ENCODE measurements at places on chromosomes 11 and 22.

GRCh38 chr11:93123351-93123898 lies 74.4 kb downstream of the SLC36A4 start:
- DNase-seq, result no peak

DNA sequence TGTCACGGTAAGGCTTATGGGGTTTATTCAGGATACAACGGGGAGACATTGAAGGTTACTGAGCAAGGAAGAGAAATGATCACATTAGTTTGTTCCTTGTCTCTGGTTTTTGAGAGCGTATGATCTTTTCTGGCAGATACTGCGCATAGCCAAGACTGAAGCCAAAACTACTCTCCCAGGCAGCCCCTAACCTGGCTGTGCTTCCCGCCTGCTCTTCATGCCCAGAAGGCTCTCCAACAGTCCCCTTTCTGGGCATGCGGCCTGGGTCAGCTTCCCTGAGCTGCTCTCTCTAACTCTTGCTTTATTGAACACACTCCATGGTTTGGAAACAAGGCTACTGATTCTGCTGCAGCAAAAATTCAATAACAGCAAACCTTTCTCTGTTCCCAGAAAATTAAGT lies 306.6 kb downstream of the BUD13 start:
- DNase-seq, result no peak

- DNase-seq, result no peak
These were observed 56.7 kb downstream of the PPP6R2 start for GRCh38 chr22:50399751-50400331.

DNA sequence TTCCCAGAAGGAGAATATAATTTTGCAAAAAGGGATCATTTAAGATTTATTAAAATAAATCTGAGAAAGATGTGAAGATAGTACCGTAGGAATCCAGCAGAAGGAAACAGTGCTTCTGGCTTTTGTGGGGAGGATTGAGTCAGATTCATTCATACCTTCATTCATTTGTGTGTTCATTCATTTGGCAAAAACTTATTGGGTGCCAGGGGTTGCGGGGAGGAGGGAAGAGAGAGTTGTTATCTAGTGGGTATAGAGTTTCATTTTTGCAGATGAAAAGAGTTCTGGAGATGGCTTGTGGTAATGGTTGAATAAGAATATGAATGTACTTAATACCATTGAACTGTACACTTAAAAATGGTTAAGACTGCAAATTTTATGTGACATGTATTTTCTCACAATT lies 31.1 kb downstream of the BMAL1 start:
- no peak for DNase-seq

GRCh38 chr11:12411806-12412727 lies 34.7 kb downstream of the PARVA start:
- no peak for DNase-seq

DNA sequence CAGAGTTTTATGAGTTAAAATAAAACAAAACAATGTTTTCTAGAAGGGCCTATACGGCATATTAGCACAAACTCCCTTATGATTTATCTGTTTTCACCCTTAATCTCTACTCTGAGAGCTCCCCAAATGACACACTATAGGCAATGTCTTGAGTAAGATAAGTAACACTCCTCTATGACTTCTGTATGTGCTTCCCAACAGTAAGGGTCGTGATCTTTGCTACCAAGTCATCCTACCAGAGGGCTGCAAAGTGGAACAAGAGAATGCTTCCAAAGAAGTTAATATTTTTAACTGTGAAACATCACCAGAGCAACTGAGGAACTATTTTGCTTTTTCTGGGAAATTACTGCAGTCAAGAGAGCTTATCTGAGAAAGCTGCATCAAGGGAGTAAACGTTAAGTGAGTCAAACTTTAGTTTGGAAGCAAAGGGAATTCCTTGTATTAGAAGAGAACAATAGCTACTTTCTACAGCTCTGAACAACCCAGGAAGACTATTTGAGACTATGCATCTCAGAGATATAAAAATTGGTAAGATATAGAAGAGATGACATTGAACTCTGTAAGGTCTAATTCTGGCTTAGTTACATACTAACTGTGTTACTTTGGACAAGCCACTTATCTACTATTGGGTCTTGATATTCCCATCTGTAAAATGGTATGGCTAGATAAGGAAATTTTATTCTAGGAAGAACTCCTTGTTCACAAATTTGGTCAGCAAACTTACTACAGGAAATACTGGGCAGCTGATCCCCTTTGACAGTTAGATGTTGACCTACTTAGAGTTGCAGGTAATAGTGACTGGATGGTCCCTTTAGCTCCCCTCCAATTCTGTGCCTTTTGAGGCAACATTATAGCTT lies 43.7 kb upstream of the CCDC34 start:
- DNase-seq, result no peak

DNA sequence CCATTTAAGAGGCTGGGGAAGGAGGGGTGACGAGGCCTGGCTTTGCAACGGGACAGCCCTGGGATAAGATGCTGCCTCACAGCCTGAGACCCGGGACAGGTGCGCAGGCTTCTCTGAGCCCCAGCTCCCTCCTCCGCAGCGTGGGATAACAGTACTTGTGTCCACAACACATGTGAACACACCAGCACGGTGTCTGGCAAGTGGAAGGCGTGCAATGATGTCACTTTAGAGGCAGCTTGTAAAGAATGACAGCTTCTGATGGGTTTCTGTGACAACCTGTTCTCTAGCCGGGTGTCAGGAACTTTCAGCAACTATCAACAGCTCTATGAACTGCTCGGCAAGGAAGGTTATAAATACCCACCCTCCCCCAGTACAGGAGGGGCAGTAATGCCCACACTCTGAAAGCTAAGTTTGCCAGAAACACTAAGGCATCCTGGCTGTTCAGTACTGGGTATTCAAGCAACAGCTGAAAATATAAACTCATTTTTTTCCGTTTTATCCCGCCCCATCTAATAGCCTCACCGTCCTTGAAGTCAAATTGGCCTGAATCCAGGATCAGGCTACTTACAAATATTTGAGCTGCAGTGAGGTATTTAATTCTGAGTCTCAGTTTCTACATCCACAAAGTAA lies 59.7 kb downstream of the MYH9 start:
- no peak for DNase-seq

DNA sequence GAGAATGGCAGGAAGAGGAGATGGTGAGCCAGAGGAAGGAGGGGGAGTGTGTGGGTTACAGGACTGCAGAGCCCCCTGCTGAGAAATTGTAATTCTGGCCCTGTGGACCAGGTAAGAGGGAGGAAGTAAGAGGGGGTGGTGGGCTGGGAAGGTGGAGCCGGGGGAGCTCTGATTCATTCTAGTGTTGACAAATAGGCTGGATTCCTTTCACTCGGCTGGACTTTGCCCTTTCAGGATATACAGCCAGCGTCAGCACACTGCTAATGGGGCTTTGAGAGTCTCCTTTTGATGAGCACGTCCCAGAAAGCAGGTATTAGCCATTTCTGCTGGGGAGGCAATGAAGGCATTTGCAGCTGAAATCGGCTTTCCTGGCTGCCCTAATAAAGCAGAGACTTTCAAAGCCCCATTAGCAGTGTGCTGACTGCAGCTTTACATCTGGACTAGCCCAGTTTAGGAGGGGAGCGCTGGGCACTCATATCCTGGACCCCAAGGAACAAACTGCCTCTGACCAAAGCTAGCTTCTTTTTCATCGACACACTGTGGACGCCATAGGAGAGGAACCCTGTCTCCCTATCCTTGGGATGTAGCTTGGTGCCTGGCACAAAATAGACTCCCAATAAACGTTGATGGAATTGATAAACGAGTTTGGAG lies 44.8 kb upstream of the CADM1 start:
- DNase-seq, result no peak

DNA sequence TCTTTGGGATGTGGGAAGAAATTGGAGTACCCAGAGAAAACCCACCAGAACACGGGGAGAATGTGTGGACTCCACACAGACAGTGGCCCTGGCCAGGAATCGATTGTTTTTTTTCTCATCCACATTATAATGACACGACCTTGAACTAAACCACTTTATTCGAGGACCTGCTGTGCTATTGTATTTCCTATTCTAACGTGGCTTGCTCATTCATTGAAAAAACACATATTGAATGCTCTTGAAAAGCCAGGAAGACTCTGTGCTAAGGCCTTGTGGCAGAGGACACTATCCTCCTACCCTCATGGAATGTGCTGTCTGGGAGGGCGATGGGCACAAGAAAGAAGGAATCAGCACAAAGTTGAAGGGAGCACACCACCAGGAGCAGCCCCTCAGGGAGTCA lies 9.1 kb upstream of the SREBF2 start:
- no peak for DNase-seq

GRCh38 chr11:9688716-9689511 lies 25.0 kb downstream of the SWAP70 start:
- DNase-seq, result no peak

- peak; percentile 45 for DNase-seq
These were observed 11.7 kb upstream of the SORL1-AS1 start for GRCh38 chr11:121464352-121464946.

GRCh38 chr22:36369922-36370791 lies 17.6 kb downstream of the MYH9 start:
- DNase-seq, result no peak

DNA sequence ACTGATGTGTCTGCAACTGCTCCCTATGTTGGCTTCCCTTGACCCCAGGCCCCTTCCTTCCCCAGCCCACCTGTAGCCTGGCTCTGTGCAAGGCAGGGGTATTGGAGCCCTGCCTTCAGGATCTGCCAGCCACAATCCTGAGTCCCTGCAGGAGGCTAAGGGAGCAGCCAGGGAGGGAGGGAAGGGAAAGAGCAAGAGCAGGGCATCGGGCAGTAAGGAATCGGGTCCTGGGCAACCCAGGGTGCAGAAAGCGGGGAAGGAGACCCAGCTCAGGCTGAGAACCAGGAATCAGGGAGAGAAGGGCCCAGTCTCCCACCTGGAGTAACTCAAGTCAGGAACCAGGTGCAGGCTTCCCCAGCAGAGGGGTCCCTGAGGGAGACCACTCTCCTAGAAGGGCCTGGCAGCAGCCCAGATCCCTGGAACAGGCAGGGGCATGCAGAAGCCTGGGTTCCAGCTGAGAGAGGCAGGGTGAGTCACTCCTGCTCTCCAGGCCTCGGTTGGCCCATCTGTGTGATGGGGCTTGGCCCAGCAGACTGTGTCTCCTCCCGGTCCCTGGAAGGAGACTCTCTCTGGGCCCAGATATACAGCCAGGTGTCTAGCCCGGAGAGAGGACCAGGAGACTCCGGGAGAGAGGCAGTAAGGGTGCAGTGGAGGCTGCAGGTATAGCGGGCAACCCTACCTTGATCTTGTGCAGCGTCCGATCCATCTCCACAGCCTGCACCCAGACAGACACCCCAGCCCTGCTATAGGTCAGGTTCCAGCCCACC lies 13.4 kb downstream of the STARD10 start:
- no peak for DNase-seq

GRCh38 chr22:19826619-19826950 lies 28.1 kb downstream of the GNB1L start:
- DNase-seq, result no peak

DNA sequence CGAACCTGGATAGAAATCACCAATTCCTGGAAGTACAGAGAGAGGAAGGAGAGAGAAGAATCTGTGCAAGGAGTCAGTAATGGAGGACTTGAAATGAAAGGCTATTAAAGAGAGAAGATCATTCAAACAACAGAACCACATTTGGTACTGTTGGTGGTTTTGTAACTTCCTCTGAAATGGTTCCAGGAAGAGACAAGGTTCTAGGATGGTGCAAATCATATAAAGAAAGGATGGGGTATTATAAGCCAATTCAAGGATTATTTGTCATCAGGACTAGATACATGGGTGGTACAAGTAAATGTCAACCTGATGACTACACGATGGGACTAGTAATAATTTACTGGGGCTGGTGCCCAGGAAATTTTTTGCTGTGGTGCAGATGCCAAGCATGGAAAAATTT lies 28.9 kb upstream of the TMA7B start:
- no peak for DNase-seq

DNA sequence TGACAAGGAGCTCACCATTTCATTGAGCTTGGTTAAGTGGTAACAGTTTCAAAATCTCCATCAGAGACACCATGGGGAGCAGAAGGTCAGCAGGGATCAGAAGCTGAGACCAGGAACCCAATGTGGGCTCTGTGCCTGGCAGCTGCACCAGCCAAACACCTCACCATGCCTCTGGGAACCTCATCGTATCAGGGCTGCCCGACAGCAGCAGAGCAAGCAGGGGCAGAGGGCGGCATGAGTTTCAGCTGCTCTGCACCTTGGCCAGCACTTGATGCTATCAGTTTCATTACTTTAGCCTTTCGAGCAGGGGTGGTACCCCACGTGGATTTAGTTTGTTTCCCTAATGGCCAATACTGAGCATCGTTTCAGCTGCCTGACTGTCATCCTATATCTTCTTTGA lies 77.8 kb downstream of the DGCR2 start:
- DNase-seq, result no peak

GRCh38 chr11:2554338-2555207 lies 109.8 kb downstream of the KCNQ1 start:
- no peak for DNase-seq

DNA sequence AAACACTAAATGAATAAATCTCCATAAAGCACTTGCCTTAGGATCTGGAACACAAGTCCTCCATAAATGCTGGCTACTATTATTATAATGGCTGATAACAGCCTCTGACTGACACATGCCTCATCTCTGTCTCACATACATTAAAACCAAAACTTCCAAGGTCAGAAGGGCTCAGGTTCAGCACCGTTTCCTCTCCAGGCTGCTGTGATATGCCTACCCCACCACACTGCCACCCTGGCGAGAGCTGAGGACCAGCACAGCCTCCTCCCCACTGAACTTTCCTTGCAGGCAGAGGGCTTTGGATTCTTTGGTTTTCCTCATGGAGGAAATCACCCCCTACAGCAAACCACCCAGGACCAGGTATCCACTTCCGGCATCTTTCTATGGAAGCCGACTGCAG lies 112.8 kb downstream of the ABTB2 start:
- no peak for DNase-seq

DNA sequence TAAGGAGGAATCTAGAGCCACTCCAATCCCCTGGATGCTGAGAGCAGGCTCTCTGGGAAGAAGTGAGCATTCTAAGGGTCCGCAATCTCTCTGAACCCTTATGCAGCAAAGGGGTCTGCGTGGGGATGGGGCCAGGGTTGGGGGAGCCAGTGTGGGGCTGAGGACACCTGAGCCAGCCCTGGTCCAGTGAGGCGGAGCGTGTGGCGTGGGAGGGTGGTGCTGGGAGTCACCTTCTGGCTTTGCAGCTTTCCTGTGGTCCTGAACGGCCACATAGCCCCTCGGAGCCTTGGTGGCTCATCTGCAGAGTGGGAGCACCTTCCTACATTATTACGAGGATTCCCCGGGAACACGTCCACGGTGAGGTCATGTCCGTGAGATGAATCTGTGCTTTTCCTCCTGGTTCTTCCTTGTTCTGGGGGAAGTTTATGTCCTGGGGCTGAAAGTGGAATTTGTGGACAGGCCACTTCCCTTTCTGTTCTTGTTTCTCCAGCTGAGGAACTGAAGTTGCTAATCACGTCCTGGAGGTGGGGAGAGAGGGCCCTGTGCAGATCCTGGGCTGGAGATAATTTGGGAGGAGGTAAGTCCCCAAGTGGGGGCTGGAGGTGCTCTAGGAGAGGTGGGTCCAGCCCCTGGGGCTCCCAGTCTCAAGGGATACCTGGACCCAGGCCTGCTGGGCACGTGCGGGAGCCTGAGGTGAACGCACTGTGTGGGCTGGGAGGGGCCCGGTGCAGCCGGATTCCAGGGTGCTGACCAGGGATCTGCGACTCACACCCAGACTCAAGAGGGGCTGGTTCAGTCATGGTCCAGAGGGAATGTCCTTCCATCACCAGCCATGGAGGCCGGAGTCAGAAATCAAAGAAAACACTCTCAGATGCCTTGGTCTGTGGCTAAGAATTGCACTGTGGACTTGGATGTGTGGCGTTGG lies 6.1 kb downstream of the MRGPRE start:
- DNase-seq, result no peak

- DNase-seq, result no peak
These were observed 149.9 kb downstream of the FEZ1 start for GRCh38 chr11:125346179-125346530.
